ENCODE measurements at places on chromosomes 7 and 10.

DNA sequence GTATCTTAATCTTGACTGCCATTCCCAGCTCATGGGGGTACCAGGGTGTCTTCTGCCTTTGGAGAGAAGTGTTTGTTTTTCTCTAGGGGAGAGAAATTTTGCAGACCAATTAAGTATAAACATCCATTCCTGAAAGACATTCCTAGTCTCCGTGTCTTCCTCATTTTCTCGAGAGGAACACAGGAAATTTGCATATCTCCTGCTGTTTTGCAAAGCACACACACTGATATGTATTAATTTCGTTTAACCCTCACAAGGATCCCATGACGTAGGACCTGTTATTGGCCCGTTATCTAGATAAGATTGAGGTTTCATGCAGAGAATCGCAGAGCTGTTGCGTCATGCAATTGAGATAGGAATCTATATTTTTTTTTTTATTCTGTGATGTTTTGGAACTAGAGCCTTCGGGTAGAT lies 944 bp downstream of the RHBDD2 start:
- DNase-seq: no peak

DNA sequence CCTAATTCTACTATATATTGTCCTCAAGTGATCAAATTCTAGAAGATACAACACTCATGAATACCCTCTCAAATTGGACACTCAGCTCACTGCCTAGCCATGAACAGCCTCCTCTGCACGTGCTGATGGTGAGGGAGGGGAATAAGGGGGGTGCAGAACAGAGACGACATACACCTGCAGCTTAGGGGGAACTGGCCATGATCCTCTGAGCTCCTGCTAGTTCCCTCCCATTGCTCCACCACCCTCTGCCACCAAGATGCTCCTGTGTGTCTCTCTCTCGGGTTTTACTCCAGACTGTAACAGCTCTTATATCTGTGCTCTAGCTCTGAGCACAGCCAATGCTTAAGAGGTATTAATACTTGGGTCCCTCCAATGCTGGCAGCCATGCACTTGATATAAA lies 70.7 kb downstream of the VOPP1 start:
- no peak for DNase-seq

- no peak for DNase-seq
Measured at GRCh38 chr7:13333371-13333770, 645.9 kb downstream of the ARL4A start.

DNA sequence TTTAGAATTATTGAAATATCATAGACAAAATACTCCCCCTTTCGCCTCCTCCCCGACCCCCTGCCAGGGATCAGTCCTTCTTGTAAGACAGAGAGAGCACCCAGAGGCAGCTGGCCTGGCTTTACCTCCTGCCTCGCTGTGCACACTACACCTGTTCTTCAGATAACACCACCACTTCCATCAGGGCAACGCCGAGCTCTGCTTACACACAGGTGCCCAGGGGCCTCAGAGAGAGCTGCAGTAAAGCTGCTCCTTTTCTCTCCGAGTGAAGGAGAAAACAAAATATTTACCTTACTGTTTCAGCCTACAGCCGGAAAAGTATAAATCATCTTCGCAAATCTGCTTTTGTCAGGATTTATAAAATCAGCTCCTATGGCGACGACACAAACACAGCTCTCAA lies 80.7 kb downstream of the HIPK2 start:
- DNase-seq: no peak

DNA sequence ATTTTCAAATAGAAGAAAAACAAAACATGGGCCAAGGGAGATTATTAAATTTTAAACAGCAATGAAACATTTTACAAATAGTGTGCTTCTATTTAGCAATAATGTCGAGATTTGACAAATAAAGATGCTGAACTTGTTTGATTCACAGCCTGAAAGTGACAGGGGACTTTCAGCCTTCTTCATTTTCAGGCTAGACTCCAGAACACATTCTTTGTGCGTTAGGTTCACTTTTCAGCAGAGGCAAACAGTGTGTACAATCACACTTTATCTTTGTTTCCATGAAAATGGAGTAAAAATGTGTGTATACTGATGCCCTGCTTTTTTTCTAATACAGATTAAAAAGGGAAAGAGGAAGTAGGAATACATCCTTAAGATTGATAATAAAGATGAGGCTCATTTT lies 35.6 kb downstream of the FAM171A1 start:
- no peak for DNase-seq

DNA sequence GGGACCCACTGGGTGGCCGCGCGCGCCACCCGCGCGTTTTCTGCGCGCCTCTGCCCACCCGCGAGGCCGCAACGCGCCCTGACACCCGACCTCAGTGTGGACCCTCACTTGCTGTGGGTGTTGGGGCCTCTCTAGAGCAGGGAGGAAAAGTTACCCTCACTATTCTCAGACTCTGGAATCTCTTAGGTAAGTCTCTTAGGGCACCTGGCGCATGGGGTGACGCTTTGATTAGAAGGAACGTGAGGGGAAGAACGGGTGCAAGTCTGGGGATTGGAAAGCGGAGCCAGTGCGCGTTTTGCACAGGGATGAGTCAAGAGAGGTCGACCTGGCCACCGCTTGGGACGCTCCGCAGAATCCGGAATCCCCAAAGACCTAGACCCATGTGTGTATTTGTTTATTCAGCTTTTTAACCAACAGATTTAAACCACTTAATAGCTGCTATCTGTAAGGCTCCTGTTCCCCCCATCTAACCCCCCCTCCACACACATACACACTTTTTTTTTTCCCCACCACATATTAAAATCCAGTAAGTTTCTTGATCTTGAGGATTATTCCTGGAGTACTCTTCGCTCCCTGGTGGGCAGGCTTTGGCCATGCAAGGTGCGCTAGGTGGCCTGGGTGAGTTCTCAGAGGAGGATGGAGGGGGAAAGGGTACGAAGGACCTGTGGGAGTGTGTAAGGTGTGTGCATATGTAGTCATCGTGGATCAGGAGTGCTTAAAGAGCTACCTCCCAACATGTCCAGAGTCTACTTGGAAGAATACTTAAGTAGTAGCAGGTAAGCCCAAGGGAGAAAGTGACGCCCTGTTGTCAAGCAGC lies 169.1 kb upstream of the PPP1R3A start:
- no peak for DNase-seq

DNA sequence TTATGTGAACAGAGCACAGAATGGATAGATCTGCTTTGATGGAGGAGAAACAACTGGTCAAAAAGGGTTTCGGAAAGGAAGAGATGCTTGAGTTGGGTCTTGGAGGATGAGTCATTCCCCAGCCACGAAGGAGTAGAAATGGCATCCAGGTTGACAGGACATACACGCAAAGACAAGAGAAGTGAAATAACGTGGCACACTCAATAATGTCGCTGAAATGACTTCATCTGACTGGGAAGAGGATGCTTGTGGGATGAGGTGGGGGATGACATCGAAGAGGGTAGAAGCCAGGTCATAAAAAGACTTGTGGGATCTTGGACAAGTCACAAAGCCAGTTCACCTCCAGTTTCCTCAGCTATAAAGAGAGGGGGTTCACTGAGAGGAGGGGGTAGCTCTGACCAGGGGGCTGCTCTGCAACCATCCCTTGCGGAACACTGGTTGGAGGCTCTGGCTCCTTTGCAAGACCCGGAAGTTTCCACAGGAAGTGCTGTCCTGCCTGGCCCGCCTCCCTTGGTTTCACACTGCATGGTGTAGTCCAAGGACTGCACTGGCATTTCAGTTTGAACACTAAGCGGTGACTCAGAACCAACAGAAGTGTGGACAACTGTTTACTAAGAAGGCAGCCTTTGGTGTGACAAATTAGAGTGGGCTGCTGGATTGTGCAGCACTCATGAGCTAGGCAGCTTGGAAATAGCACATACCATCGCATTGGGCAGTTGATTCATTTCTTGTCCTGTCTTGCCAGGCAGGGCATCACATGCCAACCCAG lies 189.9 kb upstream of the ADO start:
- no peak for DNase-seq

DNA sequence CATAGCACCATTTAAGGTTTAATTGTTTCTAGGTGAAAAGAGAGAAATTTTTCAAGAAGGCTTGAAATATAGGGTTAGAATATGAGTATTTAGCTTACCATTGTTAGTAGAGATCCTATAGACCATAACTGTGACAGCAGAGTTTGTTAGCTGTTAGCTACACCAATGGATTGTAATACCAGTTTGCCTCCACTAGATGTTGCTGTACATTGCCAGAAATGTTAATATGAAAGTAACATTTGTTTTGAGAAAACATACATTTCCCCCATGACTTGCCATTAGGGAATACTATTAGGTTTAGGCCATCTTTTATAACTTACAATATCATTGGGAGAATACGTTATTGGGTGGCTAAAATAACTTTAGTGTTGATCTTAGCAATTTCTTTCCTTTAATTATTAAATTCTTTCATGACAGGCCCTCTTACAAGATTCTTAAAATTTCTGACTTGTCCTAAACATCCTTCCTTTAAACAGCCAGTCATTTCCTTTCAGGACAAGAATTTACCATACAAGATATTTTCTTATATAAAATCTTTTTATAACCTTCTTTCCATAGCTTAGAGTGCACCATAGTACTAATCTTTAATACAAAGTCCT lies 39.5 kb downstream of the ZNF117 start:
- peak; percentile 4 for DNase-seq

Data from NCI-H1436 (cell line).